Activated CD4-positive, alpha-beta T cell treated with anti-CD3 and anti-CD28 coated beads, Interleukin-2, amount 50 U/mL, for 1 hour (primary cell): ENCODE measurements at places on chromosomes 7 and 10.

DNA sequence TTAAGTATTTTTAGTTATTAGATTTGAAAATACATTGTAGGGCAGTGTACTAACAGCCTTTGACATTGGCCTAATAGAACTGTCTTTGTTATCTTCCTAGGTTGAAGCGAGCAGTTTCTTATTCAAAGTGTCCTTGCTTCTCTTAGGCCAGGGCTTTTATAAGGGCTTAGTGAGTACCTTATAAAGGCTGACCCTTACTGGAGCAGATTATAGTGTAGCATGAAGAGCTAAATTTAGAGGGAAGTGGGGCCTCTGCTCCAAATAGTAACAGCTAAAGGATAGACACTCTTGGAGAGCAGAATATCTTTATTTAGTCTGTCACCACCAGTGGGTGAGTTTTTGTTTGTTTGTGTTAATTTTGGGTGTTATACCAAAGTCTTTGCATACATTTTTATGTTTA is 15.9 kb downstream of the BZW2 start:
- DNase-seq: no peak

DNA sequence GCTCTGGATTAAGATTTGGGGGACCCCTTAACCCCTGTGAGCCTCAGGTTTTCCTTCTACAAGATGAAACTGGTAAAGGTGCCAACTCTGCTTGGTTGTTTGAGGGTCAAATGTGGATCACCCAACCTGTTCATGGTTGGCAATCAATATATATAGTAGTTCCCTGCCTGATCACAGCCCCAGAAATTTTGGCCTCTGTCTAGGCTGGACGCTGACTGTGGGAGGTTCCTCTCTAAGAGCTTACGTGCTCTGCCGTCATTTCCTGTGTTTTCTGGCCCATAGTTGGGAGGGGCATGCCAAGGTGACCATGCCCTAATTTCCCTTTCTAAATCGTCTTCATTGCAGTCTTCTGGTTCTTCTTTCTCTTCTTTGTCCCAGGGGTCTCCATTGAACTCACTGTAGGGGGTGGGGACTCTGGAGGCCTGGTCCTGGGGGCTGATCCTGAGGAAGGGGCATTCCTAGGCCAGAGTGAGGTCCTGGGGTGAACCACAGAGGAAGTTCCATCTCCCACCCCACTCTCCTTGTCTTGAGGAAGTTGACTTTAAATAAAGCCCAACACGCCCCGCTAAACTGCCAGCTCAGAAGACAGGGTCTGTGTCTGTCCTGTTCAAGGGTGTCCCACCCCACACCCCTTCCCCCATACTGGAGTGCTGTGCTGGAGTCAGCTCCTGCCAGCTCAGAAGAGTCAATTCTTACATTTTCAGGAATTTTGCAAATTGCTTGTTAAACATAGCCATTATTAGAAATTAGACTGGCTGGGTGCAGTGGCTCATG is 98.9 kb upstream of the SDK1 start:
- DNase-seq: no peak

DNA sequence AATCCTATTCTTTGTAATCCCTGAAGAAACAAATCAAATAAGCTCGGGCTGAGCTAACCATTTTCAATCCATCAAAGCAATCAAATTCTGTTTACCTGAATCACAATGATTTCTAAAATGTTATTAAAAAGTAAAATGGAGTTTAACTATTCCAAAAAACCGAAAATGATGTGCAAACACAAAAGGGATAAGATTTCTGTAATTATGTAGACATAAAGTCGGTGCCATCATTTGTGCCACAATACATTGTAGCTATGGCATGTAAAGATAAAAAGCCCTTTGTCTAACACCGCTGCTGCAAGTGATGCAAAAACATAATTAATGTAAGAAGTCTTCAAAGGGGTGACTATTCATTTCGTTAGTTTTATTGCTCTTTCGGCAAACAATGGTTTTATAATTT is 125.1 kb upstream of the FAM204A start:
- no peak for DNase-seq

DNA sequence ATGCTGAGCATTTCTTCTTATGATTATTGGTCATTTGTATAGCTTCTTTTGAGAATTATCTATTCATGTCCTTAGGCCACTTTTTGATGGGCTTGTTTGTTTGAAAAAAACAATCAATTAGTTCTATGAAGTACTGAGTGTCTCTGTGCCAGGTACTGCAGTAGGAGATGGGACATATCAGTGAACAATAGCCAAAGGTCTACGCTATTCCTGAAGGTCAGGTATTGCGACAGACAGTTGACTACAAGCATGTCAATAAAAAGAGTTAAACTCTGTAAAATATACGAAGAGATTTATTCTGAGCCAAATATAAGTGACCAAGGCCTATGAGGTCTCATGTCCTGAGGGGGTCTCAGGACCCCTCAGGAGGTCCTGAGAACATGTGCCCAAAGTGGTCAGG is 122.1 kb upstream of the NFE2L3 start:
- DNase-seq: no peak

- no peak for DNase-seq
These were observed 28.0 kb upstream of the CPN1 start for GRCh38 chr10:100109670-100110069.

- no peak for DNase-seq
These were observed 287.8 kb upstream of the MKLN1 start for GRCh38 chr7:131039836-131040235.

DNA sequence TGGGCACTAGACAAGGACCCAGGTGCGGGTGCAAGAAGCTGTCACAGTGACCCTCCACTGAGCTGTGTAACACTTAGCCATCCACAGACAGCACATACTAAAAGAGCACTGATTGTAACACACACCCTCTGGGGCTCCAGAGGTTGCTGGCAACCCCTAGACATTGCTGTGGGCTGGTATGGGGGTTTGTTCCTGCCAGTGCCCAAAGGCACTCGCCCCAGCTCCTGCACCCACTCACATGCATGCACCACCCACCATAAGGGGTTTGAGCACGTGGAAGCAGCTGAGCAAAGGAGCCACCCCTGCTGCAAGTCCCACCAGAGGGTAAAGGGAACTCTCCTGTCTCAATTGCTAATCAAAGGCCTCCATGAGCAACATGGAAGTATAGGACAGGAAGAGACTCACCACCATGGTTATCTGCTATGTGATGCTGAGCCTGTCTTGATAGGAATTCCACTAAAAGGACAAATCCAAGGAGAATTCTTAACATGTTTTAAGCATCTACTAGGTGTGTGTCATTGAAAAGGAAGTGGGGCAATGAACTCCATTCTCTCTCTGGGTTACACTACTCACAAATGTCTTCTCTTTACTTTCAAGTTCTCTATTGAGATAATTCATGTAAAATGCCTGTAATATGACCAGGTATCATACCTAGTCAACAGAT is 103.1 kb downstream of the GFRA1 start:
- DNase-seq: no peak

DNA sequence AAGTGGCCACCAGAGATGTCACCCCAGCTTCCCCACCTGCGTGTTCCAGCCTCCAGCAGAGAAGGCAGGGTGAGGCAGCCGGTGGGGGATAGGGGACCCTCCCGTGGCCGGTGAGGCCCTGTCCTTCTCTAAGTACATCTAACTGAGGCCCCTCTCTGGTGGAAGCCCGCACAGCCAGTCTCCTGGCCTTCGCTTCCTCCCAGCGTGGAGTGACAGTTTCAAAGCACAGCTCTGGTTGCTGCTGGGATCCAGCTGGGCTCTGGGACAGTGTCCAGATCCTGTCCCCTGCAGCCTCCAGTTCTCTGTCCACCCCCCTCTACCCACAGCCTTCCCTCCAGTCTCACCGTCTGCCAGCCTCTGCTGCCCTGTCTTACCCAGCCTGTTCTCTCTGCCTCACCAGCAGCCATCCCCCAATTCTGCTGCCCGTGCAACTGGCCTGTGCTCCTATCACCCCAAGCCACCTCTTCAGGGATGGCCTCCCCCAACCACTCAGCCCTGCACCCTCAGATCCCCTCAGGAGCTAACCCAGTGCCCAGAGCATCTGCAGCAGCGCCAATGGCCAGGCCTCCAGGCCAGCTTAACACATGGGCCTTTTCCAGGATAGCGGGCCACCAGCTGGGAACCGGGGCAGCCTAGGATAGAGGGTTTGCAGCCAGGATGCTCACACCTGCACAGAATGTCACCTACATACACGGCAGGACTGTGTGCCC is 16.3 kb upstream of the SH2B2 start:
- no peak for DNase-seq

DNA sequence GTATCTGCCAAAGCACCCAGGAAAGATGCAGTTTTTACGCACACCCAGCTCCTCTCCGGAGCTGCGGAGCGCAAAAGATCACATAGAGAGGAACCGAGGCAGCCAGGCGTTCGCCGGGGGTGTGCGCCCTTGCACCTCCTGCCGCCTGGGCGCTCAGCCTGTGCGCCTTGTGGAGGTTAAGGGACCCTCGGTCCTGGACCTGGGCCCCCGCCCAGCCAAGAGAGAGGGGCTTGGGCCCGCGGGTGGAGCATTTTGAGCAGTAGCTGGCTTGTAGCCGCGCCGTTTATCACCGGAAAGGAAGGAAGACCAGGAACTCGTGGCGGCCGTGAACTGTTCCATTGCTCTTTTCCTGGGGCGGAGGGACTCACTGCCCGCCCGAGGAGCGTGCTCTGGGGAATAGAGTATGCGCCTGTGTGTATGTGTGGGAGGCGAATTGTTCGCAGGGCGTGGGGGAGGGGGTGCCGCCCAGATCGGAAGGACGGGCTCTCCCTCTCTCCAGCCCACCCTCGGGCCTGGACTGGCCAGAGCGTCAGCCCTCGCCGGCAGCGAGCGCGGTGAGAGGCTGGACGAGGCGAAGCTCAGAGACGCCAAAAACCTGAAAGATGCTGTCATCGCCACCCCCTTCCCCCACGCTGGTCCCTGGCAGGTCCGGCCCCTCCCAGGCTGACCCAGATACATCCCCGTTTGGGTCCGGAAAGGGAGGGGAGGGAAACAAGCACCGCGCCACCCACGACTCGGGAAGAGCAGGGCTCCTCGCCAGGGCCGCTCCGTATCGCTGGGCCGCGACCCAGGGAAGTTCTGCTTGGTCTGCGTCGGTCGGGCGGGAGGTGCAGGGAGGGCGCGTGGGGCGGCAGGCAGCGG is 1.2 kb upstream of the WNT2 start:
- no peak for DNase-seq

GRCh38 chr10:75654171-75654771 is 222.8 kb downstream of the LRMDA start:
- no peak for DNase-seq

DNA sequence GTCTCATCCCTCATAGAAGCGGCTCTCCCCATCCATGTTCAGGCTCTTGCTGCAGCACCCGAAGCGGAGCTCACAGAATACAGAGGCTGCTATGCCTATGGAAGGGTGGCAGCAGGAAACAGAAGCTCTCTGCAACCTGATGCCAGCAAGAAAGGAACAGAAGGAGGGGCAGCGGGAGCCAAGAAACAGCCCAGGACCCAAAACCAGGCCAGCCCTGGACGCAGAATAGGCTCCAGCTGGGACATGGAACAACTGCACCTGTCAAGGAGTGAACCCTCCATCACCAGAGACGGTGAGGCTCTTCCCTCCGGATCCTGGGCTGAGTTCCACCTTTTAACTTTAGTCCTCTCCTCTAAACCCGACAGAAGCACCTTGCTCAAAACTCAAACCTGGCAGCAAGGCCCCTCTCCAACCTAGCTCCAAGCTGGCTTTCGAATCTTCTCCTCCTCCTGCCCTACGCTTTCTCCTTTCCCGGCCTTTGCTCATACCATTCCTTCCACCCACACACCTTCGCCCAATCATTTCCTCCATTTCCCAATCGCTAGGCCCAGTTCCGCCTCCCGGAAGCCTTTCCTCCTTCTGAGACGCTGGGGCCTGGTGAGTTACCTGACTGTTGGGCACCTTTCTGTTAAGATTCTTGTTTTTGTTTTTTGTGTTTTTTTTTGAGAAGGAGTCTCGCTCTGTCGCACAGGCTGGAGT is 122.8 kb upstream of the ZNF92 start:
- DNase-seq: no peak

DNA sequence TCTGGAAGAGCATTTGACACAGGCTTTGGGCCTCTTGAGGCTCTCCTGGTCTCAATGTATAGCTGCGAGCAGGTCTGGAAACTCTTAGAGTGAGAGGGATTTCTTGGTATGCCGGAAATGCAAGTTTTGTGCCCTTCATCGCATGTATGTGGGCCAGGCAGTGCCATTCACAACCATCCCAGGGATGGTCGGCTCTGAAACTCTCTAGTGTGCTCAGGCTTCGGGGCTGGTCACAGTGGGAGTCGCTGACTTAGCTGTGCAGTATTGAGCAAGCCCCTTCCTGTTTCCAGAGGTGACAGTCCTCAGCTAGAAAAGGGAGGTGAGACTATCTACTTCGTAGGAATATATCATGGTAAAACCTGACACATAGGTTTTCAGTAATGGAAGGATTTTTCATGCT is 2.0 kb upstream of the AOAH start:
- no peak for DNase-seq

- DNase-seq: no peak
These were observed 87.3 kb downstream of the ODAD2 start for GRCh38 chr10:27911539-27911938.

DNA sequence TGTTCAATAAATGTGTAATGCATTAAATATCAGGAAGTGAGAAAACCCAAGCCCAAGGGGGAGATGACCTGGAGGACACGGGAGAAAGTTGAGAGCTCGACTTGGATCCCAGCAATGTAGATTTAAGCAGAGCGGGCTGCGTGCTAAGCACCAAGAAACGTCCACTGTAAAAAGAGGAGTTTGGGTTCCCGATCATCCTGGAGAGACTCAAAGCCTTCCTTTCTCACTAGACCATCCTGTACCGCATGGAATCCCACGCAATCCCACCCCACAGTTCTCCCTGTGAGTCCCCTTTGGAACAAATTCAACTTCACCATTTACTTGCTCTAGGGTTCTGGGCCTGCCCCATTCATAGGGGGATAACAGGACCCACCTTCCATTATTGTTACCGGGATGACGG is 2.4 kb downstream of the TRPV6 start:
- DNase-seq: no peak

DNA sequence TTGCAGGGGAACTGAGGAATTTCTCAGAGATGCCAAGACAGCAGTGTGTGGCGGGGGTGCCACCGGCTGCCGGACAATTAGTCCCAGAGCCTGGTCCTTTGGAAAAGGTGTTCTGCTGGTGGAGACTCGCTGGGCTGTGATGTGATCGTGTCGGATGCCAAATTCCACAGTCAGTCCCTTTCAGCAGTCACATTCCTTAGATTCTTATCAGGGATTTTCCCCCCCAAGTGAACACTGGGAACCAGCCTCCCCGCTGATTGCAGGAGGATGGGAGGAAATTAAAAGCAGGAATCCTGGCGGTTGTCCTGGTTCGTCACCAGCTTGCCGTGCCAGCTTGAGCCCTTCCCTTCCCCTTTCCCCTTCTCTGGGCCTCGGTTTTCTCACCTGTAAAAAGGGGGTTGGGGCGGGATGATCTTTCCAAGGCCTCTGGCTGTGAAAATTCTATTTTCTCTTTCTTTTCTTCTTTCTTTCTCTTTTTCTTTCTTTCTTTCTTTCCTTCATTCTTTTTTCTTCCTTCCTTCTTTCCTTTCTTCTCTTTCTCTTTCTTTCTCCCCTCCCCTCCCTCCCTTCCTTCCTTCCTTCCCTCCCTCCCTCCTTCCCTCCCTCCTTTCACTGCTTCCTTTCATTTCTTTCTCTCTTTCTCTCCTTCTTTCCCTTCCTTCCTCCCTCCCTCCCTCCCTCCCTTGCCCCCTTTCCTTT is 39.6 kb downstream of the COL26A1 start:
- no peak for DNase-seq
